ENCODE measurements at places on chromosomes 7 and 10.

DNA sequence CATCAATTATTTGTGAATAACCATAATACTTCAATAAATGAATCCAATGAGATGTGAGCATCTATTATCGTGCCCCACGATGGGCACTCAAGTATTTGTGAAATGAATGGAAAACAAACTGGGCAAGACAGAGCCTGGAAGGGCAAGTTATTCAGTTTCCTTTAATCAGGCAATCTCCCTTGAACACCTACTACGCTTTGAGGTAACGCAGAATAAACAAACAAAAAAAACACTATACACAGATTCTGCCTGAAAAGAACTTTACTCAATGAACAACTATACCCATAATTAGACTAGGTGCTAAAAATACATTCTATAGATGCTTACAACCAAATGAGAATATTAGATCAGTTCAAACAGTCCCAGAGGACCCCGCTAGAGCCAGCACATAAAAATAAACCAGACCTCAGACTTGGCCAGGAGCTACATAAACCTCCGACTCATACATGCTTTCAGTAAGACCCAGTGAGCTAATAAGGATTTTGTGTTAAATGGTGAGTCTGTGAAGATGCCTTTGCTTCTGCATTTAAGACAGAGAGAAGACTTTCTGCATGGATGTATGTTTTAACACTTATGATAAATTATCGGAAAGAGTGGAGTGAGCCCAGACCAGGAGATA is 121.3 kb downstream of the MPP7 start:
- no peak for DNase-seq

DNA sequence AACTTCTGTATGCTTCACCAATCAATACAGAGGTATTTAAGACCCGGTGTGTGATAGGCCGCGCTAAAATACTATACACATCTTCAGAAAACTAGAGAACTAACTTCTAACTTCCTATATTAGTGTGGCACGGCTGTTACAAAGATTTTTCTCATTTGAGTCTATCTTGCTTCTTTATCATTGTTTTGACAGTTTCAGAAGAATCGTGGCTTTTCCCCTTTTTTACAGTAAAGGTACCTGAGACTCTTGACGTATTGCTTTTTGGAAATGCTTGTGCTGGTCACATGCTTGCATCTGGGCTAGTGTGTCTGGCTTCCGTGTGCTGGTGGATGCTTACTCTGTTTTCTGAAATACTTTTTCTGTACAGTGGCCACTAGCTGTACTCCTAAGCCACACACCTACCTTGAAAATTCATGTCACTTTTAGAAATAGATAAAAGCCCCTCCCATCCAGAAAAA is 12.7 kb downstream of the IKZF1 start:
- no peak for DNase-seq

GRCh38 chr7:66110856-66111255 is 3.8 kb upstream of the CRCP start:
- no peak for DNase-seq

- no peak for DNase-seq
Observed at GRCh38 chr7:2710286-2710655, 22.3 kb downstream of the AMZ1 start.

DNA sequence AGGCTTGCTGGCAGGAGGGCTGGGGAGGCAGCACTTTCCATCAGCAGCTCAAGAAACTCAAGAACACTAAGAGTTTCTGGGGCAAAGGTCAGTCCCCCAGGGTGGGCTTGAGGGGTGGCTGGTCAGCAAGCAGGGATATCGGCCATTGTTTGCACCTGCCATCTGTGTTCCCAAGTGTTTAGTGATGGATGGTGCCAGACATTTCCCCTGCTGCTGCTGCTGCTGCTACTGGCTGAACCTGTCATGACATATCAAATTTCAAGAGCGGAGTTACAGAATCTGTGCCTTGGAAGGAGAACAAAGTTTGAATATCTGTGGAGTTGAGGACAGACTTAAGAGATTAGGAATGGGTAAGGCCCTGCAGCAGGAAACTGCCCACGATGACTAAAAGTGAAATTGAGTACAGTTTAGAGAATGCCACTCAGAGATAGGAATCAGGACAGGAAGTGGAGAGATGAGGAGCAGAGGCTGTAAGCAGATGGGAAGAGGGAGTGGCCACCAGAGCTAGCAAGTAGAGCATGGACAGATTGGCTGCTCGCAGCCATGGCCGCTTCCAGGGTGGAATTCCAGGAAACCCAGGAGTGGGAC is 39.2 kb upstream of the PPP1R3C start:
- no peak for DNase-seq

DNA sequence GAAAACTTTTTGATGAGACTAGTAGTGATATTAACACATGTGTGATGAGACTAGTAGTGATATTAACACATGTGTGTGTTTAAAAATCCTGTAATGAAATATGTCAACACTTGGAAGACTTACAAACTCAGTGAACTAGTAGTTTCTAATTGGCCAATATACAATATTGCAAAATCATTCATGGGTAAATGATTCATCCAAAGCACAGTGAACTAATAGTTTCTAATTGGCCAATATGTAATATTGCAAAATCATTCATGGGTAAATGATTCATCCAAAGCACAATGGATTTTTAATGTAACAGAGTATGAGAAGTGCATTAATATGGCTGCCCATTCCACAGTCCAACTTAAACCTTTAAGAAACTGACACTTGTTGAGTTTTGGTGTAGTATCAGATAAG is 77.8 kb downstream of the ATAD1 start:
- no peak for DNase-seq

DNA sequence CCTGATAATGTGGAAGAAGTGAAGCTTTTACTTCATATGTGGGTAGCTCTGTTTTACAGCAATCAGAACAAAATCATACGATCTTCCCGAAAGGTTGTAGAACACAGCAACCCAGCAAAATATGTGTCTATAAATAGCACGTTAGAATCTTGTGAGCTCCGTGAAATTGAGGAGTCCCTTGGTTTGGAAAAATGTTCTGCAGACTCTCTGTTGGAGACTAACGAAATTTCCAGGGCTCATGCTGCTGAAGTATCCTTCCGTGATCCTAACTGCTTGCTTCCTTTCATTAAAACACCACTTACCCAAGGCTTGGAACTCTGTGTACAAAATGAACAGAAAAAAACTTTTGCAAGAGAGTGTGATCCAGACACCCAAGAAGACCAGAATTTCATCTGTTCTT is 57.5 kb downstream of the TASOR2 start:
- DNase-seq = no peak

DNA sequence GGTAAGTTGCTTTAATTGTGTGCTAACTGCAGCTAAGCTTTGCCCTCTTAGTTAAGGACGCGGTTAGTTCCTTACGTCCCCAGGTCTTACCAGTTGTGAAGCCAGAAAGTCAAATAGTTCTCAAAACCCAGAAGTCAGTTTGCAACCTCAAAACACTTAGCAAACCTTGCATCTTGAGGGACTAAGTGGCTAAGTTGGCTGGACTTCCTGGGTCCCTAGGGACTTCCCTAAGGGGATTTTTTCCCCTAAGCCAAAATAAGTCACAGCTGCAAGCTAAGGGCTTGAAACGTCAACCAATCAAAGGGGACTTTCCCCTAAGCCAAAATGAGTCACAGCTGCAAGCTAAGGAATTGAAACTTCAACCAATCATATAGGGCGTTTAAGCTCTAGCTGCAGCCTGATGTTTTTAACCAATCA is 36.2 kb upstream of the HECW1 start:
- DNase-seq = no peak

GRCh38 chr10:72335394-72336258 is 19.1 kb downstream of the DNAJB12 start:
- no peak for DNase-seq

DNA sequence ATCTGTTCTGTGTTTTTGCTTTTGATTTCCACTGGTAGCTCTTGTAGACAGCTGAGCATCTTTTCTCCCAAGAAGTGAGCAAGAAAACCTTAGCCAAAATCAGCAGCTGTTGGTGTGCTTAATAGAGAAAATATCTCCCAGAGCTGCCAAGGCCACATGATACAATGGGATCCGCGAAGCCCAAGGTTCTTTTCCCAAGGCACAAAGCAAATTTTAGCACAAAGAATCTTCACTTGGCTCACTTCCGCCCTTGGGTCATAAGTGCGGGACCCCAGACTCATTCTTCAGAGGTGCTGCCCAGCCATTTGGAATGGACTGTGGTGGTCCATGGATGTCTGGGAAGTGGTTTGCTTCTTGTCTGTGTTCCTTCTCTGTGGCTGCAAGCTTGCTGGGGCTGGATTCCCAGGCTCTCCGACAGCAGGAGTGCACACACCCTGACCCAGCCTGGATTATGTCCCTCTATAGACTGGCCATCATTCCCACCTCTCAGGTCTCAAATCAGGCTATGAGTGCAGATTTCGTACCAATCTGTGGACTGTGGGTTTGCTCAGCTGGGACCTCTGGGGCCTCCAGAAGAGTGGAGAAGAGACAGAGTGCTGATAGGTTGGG is 93.0 kb upstream of the TMEM72 start:
- no peak for DNase-seq

GRCh38 chr7:6227294-6227846 is 45.1 kb downstream of the CYTH3 start:
- DNase-seq = peak; percentile 71

DNA sequence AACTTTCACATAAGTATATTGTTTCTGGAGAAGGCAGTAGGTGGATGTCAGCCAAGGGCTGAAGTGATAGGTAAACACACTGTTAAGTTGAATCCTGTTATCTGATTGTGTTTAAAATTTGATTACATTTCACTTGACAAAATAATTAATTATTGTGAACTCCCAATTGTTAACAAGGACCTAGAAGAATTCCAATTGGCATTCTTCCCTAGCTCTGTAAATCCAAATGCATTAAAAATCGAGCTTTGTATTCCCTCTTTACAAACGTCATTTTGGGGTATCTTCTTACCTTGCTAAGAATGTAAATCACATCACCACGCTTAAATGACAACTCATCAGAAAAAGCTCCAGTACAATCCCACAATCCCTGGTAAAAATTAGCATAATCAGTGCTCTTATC is 179.9 kb downstream of the SKAP2 start:
- no peak for DNase-seq

DNA sequence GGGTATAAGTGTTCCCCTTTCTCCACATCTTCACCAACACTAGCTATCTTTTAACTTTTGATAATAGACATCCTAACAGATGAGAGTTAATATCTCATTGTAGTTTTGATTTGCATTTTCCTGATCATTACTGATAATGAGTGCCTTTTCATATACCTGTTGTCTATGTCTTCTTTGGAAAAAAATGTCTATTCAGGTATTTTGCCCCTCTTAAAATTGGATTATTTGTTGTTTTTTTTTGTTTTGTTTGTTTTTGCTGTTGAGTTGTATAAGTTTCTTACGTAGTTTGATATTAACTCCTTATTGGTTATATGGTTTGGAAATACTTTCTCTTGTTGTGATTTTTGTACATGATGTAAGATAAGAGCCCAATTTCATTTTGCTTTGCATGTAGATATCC is 214.7 kb downstream of the MALRD1 start:
- DNase-seq = no peak

- DNase-seq = no peak
Observed at GRCh38 chr7:107846324-107846723, 43.3 kb upstream of the SLC26A3 start.

GRCh38 chr7:106915873-106916272 is 50.8 kb downstream of the PIK3CG start:
- DNase-seq = no peak

Data from right forelimb (tissue), 1 donor.